ENCODE measurements at places on chromosomes 13 and 19.

DNA sequence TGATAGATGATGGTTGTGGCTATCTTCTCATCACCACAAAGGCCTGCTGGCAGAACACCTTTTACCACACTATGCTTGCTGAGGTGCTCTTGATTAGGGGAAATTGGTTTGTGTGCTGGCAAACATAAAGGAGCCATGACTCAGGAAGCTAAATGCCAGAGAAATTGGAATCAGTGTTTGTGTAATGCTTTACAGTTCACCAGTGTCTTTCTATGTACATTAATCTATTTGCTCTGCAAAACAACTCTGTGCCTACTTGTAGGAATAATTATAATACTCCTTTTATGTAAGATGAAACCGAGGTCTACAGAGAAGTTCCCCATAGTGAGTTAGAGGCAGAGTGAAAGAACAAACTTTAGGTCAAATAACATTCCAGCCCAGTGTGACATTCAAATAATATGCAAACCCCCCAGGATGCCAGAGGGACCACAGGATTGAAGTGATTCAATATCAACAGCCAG, 390.5 kb upstream of the HTR2A start:
- no peak for DNase-seq

DNA sequence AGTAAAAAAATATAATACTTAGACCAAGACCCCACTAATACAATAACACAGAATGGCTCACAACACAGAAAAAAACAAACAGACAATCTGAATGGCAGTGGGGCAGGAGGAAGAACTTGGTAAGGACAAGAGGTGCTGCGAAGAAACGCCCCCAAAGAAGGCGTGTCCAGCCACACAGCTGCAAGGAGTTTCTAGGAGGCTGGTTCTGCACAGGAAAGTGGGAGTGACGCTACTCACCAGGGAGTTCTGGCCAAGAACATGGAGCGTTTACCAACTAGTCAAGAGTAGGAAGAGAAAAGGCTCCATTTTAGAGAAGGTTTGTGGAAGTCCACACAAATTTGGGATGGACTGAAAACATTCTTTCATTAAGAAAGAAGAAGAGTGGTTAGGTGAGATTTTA, 95.3 kb upstream of the SLC15A1 start:
- DNase-seq: no peak

DNA sequence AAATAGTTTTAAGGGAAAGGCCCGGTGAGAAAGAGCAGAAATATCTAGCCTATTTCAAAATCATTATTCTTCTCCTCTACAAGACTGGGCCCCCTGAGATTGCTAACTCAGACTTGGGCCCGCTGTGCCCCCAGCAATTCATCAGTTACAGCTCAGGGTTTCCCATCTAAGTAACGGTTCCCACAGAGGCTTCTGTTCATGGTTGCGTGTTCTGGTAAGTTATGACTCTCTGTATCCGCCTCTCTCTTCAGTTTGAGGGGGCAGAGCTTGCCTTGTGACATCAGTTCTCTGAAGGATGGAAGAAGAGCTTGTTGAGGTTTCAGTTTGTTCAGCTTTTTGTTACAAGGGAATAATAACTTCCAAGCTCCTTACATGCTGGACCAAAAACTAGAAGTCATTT, 11.6 kb downstream of the ZNF57 start:
- no peak for DNase-seq

DNA sequence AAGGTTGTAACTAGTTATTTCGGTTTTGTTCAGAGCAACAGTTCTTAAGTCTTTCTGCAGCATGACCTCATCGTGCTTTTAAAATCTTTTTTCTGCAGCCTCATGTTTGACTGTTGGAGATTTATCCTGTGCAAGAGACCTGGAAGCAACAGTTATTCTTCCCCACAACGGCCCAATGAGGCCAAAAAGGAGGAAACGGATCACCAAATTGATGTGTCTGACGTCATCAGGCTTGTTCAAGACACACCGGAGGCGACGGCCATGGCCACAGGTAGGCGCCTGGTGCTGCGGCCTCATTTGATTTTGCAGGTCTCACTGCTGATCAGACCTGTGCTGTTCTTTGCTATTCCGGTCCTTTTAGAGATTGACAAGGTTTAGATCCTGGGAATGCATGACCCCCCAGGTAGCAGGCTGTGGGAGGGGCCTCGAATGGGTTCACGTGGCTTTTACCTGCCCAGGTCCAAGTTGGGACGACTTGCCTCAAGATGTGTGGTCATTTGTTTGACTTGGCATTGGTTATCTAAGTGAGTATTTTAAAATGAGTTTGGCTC, 66.8 kb upstream of the MCF2L start:
- no peak for DNase-seq

DNA sequence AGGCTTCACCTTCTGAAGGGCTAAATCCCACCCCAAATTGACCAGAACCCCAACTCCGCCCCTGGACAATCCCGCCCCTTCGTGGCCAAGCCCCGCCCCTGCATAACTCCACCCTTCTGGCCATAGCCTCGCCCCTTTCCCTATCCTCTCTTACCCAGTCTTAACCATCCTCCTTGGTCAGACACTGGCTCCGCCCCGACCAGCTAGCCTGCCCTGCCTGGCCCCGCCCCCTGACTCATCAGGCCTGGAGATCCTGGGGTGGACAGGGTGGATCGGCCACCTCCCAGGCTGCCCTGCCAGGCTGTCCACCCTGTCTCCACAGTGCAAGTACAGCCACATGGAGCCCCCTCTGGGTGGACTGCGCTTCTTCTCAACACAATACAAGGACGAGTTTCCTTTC, 8.0 kb upstream of the ZNF358 start:
- DNase-seq: no peak

GRCh38 chr13:44629465-44630183, 53.5 kb upstream of the TSC22D1 start:
- no peak for DNase-seq

DNA sequence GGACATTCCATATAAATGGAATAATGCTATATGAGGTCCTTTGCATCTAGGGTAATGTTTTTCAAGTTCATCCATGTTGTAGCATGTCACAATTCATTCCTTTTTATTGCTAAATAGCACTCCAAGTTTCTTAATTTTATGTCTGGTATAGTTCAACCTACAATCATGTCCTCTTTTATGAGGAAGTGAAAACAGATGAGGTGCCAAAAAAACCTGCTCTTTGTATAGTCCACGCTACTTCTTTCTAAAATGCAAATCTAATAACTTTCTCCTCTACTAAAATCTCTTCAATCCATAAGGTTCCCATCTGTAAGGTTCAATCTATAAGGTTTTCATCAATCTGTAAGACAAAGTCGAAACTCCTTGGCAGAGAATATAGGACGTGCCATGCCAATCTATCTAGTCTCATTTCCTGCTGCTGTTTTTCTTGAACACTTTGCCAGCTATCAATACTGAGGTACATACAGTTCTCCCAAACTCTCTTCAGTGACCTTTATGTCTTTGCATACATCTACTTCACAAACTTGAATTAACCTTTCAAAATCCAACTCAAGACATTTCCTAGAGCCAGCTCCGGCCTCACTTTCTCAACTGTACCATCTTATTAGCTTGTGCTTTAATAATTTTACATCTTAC, 33.7 kb downstream of the INTS6 start:
- DNase-seq: no peak
